Brain microvascular endothelial cell (primary cell): ENCODE measurements at places on chromosomes 16 and 17.

GRCh38 chr17:4569591-4569990 lies 9.2 kb upstream of the GGT6 start:
- DNase-seq, result no peak

- DNase-seq, result no peak
These were observed 318.7 kb upstream of the RBFOX1 start for GRCh38 chr16:7013990-7014389.

- DNase-seq, result no peak
These were observed 637 bp downstream of the RPL23A start for GRCh38 chr17:28720247-28720996.

GRCh38 chr17:15260376-15261257 lies 4.5 kb downstream of the PMP22 start:
- peak; percentile 80 for DNase-seq

DNA sequence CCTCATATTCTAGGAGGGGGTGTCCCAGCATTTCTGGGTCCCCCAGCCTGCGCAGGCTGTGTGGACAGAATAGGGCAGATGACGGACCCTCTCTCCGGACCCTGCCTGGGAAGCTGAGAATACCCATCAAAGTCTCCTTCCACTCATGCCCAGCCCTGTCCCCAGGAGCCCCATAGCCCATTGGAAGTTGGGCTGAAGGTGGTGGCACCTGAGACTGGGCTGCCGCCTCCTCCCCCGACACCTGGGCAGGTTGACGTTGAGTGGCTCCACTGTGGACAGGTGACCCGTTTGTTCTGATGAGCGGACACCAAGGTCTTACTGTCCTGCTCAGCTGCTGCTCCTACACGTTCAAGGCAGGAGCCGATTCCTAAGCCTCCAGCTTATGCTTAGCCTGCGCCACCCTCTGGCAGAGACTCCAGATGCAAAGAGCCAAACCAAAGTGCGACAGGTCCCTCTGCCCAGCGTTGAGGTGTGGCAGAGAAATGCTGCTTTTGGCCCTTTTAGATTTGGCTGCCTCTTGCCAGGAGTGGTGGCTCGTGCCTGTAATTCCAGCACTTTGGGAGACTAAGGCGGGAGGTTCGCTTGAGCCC lies 11.6 kb downstream of the STH start:
- no peak for DNase-seq

- DNase-seq, result no peak
These were observed 8.2 kb downstream of the VPS4A start for GRCh38 chr16:69319381-69319780.

GRCh38 chr16:59342669-59343068 lies 608.6 kb upstream of the GOT2 start:
- DNase-seq, result no peak
